ENCODE measurements at places on chromosomes 2 and 18.

GRCh38 chr18:76973520-76974266 lies 151.3 kb downstream of the ZNF236 start:
- no peak for DNase-seq

DNA sequence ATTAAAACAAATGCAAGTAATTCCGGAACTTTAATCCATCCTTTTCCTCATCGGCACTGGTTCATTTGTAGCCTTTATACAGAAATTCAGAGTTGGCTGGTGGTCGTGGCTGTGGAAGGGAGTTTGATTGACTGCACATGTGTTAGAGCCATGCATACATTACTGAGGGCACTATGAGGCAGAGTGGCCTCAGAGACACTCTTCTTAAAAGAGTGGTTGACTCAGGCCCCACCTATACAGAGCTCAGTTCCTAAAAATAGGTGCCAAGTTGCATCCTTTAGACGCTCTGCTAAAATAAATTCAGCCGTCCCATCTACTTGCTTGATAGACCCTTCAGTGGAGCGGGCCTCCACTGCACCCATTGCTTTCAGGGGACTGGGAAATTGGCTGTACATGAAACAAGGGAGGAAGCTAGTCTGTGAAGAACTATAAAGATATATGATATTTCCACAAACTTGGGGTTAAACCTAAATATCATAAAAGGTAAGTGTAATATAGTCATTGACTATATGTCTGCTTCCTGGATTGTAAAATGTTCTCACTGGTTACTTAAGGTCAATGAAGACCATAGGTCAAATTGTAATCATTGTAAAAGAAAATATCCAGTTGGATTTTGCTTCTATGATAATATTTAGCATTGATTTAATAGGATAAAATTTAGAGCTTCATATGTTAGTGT lies 298.9 kb downstream of the XIRP2 start:
- DNase-seq = no peak

DNA sequence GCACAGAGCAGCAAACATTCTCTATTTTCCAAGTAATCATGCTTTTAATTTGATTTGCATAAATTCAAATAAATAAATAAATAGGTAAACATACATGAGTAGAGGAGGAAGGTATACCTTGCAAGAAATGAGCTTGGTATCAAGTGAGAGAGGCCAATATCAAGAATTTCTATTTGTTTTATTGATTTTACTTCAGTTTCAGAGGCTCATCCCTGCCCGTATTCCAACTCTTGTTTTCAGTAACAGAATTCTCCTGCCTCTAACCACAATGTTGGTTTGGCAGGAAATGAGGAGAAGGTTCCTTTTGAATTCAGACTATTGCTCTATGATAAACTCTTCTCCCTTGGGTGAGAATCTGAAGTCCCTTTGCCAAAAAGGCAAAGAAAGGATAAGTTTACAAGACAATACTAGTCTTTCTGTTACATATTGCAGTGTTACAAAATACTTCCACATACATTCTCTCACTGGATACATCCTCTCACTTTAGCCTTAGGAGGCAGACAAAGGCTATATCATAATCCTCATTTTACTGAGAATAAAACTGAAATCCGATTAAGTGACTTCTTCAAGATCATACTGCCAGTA lies 68.3 kb upstream of the ZNF397 start:
- no peak for DNase-seq

DNA sequence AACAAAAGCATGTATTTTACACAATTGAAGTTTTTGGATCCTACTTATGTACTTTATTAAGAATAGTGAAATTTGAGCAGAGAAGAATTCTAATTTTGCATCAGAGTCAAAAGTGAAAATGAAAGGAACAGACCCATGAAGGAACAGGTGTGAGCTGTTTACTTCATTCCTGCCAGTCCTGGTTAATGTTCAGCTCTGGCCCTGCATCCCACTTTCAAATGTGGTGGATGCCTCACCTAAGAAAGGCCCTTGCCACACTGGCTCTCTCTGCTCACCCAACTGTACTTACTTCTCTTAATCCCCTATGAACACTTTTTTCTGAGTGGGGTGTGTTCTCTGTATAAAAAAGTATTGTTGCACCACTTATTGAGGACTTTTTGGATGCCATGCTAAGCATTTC lies 22.2 kb downstream of the FAM110C start:
- no peak for DNase-seq

DNA sequence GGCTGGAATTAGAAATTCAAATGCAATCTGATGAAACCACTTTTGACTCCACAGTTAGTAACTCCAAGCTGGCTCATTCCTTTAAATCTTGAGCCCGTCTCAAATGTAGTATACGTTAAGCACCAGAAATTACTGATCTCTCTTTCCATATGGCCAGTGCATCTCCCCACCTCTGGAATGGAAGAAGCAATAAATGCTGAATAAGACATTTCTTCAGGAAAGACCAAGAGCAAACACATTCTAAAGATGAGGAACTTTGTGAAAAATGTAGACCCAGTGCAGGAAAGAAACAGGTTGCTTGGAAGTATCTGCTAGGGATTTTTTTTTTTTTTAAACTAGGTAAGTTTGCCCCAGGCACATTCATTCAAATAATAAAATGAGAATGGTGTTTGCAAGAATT lies 143.1 kb upstream of the FBXO11 start:
- no peak for DNase-seq

- DNase-seq = peak; percentile 10
Observed at GRCh38 chr2:48530033-48530811, at the start of gene STON1. Gene STON1, plus strand, starts transcription at chr2:48530154. Its CDS starts 50,480 bp downstream, at chr2:48580634.

DNA sequence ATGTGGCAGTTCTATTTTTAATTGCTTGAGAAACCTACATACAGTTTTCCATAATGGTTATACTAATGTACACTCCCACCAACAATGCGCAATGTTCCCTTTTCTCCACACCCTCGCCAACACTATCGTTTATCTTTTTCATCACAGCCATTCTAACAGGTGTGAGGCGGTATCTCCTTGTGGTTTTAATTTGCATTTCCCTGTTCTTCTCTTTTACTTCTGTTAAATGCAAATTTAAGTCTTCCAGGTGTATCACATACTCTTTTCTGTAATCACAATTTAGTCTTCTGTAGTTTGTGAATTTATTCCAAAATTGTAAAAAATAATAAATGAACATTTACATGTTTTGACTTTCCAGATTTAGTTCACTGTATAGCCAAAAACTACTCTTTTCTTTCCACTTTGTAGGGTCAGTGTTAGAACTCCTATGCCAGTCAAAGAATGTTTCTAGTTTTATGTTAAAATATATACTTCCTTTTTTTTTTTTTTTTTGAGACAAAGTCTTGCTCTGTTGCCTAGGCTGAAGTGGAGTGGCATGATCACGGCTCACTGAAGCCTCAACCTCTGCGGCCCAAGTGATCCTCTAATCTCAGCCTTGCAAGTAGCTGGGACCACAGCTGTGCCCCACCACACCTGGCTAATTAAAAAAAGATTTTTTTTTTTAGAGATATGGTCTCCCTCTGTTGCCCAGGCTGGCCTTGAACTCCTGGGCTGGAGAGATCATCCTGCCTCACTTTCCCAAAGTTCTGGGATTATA lies 15.4 kb upstream of the ACYP2 start:
- DNase-seq = no peak

GRCh38 chr2:51960841-51961335 lies 929.0 kb upstream of the NRXN1 start:
- DNase-seq = no peak

- DNase-seq = no peak
Observed at GRCh38 chr2:129050101-129050500, 731.4 kb upstream of the HS6ST1 start.

DNA sequence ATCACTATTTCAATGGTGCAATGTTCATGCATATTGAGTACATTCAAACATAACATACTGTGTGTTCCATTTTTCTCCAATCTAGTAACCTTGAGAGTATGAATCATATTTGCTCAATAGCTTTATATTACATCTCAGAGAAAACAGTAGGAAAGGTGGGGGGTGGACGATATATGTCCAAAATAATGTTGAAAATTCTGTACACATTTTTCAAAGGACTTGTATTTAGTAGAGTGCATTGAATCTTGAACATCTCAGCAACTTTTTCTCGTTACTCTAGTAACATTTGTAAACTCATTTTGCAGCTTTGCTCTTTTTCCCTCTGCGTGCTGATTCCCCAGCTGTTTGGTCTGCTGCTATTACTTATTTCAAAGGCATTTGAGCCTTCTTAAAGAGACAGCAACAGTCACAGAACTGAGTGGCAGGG lies 1487.0 kb downstream of the LRP1B start:
- no peak for DNase-seq

DNA sequence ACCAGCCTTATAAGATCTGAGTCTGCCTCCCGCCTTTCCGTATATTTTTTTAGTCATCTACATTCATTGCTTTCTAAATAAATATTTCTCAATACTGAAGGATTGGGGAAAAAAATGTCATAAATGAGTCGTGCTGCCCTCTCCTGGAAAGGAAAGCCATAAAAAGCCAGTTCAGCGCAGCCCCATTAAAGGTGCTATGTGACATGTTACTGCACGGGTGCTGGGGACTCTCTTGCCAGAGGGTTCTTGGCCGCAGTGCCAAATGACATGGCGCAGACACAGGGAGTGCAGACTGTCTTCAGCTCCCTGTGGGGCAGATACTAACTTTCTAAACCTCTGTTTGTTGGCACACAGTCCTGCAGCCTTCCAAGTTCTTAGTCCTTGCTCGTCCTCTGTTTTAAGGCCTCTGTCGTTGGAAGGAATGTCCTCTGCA lies 53.7 kb upstream of the MAP3K20 start:
- DNase-seq = no peak

DNA sequence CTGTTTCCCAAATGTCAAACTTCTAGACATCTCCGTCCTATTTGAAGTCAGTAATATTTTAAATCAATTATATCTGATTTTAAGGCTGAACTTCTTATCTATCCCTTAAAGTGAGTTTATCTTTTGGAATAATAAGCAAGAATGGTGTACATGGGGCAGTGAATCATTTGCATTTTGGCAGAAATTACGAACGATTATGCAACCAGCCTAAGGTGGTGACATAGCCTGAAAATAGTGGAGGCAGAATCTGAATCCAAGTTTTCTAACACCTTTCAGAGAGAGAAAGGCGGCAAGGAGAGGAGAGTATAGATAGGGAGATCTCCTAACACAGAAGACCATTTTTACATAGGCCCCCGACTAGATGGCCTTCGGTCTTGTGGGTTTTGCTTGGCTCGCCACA lies 10.7 kb downstream of the ZBTB14 start:
- DNase-seq = no peak

- no peak for DNase-seq
Observed at GRCh38 chr18:31875301-31875700, 67.6 kb downstream of the TRAPPC8 start.

DNA sequence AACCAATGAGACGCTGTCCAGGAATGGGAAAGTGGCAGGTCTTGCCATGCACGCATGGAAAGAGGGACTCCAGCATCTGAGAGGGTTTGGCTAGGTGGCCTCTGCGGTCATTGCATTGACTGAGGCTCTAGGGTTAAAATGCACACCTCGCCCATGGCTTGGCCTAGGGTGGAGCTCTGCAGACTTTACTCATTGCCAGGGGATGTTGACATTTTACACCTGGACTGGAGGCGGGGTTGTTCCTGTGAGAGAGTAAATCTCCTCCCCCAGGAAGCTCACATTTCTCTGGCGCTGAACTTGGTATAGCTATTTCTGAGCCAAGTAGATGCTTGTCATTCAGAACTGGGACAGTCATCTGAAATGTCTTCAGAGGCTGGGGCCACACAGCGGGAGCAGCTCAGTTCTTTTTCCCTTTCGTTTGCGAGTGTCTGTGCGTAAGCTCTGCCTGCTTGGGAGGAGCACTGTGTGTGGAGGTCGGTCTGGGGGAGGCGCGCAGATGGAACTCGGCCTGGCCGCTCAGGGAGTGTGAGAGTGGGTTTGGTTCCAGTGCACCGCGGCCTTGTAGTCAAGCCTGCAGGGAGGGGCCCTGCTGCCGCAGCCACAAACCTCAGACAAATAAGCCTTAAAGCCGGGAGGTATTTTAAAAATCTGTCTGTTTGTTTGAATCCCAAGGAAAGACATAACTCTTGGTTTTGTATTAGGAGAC lies 76.5 kb downstream of the LPIN1 start:
- no peak for DNase-seq

DNA sequence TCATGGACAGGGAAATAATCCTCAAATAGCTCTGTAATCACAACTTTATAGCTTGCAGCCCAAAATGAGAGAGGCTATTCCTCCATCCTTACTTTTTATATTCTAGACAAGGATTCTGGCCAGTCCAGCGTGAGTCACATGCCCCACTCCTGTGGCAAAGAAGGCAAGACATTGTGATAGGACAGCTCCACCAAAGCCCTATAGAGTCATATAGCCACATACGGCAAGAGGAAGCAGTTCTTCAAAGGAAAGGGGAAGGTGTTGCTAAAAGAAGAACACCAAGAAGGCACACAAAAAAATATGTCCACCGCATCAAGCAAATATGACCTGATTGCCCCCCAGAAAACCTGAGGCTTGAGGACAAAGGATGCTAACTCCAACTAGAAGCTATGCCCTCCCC lies 3.4 kb upstream of the GFPT1 start:
- no peak for DNase-seq

DNA sequence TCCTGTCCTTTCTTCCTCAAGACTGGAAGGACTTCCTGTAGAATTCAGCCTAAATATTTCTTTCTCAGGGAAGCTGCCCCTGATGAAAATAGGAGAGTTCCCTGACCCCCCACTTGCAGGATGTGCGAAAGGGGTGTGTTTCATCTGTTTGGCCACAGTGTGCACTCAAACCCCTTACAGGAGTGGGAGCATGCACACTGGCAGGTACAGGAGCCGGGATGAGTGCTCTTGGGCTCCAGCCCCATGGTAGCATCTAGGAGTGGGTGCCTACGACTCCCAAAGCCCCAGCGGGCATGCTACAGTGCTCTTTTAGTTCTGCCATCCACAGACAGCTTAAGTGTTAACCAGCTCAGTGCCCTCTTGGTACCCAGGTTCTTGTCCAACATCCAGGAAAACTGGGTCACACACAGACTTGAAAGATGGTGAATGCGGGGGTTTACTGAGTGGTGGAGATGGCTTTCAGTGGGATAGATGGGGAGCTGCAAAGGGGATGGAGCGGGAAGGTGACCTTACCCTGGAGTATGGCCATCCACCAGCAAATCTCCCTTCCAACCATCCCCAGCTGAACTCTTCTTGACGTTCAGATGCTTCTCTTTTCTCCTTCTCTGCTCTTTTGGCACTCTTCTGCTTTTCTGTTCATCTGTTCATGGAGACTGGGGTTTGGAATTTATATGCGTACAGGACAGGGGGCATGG lies 295.0 kb upstream of the NCKAP5 start:
- no peak for DNase-seq

GRCh38 chr2:84283506-84283905 lies 175.6 kb downstream of the SUCLG1 start:
- DNase-seq = no peak

GRCh38 chr2:163662141-163662780 lies 73.5 kb downstream of the FIGN start:
- DNase-seq = no peak

DNA sequence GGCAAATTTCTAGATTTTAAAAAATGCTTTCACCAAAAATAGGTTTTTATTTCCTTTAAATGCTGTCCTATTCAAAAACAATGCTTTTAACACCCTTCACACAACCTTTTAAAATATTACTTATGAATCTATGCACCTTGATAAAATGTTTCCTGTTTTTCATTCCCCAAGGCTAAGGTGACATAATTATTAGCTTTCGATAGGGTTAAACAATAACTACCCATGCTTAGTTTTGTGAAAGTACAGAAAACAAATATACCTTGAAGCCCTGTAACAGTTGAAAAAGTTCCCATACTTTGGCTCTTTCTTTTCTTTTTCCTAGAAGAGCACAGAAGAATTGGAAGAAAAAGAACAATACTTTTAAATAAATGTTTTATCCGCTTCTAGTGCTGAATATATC lies 54.9 kb upstream of the ITPRID2 start:
- no peak for DNase-seq

GRCh38 chr2:10912796-10913455 lies 1.2 kb downstream of the KCNF1 start:
- DNase-seq = no peak

- no peak for DNase-seq
Observed at GRCh38 chr2:130884013-130884412, 47.3 kb downstream of the ARHGEF4 start.

Measured in stimulated activated CD4-positive, alpha-beta T cell treated with anti-CD3 and anti-CD28 coated beads, TNF-alpha, amount 100 ng/mL, for 1 hour (primary cell).